ENCODE measurements at places on chromosomes 6 and 20. TPM values are rescaled to one million over a fixed set of nuclear protein-coding genes. Genes with fewer than 3 reads are reported as not detected.
A peak's percentile ranks its signal among the peaks of the same experiment; 100 is the strongest.

Gene MOXD1
- total RNA-seq = 59.2 TPM

Gene ISM1
- total RNA-seq = 4.5 TPM

Gene FOXS1
- 0.38 TPM for total RNA-seq

Gene CLPSL2
- total RNA-seq = not detected

Gene PERP
- total RNA-seq = 586 TPM

DNA sequence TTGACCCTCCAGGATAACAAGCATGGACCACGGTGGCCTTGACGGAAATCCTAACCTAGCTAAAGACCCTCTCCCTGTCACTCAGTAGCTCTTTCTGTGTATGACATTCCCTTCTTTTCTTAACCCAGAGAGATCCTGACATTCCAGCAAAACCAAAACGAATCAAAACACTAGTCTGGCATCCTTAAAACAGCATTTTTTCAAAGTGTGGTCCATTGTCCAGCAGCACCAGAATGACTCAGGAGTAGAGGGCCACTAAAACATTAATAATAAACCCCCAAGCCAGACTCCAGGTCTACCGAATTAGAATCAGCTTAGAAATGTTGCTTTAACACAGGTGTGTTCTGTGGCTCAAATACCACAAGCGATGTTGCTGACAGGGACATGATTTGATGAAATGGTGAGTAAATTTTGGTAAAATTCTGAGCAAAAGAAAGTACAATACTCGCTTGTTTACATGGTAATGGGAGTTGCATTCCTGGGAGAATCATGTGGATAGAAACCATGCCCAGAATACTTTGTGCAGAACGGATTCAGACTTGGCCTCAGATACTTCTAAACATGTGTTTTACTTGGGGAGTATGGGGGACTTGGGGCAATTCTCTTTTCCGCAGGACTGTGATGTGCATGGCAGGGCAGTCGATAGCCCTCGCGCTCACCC lies 174.2 kb upstream of the KCNG1 start:
- H3K4me3 ChIP-seq = no peak overlapping the region
- H3K4me1 ChIP-seq = no peaks in the 10 kb centered on the region
- no peak overlapping the region for H3K27ac ChIP-seq
- no peaks in the 10 kb centered on the region for H3K27me3 ChIP-seq

DNA sequence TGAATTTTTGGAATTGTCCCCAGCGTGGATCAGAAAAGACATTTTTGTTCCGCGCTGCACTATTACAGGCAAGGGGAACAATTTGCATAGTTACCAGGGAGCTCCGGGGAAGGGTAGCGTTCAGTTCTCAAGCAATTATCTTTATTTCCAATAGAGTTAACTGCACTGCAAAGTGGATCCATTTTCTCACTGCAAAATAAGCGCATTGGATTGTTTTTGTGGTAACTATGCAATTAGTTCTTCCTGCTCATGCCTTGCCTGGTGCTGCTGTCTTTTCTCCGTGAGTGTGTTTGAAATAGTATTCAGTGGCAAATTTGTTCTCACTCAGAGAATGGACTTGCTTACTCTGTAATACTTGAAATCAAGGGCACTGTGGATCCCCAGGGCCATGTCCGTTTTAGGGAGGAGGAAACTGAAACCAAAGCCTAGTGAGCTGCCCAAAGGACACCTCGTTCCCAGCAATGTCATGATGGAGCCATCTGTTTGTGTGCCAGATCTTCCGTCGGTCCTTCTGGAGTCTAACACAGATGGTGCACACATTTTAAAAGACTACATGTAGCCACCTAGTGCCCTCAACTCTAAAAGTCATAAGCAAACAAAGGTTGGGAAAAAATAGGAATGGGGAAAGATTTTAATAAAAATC lies 7.4 kb upstream of the PCK1 start:
- H3K36me3 ChIP-seq = no peaks in the 10 kb centered on the region
- H3K4me1 ChIP-seq = no peaks in the 10 kb centered on the region
- H3K27me3 ChIP-seq = peaks cover 25% of the 10 kb centered on the region
- H3K27ac ChIP-seq = no peak overlapping the region

DNA sequence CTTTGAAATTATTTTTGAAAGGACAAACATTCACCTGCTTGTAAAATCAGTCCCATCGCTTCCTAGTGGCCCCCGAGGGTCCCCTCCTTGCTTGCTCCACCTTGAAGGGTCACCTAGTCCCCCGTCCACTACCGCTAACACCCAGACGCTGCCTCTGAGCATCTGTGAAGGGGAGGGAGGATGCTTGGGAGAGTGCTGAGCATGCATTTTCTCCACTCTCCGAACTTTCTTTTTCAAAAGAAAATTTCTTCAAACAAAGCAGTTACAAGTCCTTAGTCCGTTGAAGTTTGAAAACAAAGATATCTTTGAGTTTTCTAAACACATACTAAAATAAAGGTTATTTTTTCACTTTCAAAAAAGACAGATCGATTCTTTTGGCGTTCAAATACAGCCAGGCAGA lies 224.3 kb upstream of the ARID1B start:
- H3K27me3 ChIP-seq = no peaks in the 10 kb centered on the region
- H3K4me1 ChIP-seq = no peaks in the 10 kb centered on the region
- H3K36me3 ChIP-seq = no peaks in the 10 kb centered on the region
- H3K4me3 ChIP-seq = no peak overlapping the region
- no peak for DNase-seq

- H3K27me3 ChIP-seq = no peaks in the 10 kb centered on the region
- H3K4me1 ChIP-seq = no peaks in the 10 kb centered on the region
- DNase-seq = no peak
- no peak overlapping the region for H3K4me3 ChIP-seq
- H3K36me3 ChIP-seq = no peaks in the 10 kb centered on the region
These were observed 104.5 kb downstream of the KLHL32 start for GRCh38 chr6:97029056-97029455.

DNA sequence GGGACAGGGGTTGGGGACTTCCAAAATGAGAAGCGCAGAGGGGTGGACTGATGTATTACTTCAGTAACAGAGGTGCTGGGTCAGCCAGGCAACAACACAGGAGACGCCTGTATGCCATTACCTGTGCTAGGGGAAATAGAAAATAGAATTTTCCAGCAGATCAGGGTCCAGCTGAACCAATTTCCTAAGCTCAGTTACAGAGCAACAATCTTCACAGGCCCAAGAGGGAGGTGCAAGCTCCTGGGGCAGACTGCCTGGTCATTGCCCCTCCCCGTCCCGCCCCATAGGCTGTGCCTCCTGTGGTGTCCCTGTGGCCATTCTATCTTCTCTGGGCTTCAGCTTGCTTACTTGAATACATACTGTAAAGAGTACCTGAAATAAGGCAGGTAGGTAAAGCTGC lies 3.7 kb downstream of the KCNK5 start:
- H3K4me3 ChIP-seq = no peak overlapping the region
- H3K4me1 ChIP-seq = no peaks in the 10 kb centered on the region
- H3K27me3 ChIP-seq = no peaks in the 10 kb centered on the region
- H3K36me3 ChIP-seq = no peaks in the 10 kb centered on the region
- peak overlapping the region; percentile 80 for H3K27ac ChIP-seq

- H3K4me1 ChIP-seq = no peaks in the 10 kb centered on the region
- H3K36me3 ChIP-seq = no peaks in the 10 kb centered on the region
- H3K4me3 ChIP-seq = no peak overlapping the region
- no peak overlapping the region for H3K27ac ChIP-seq
These were observed 187.6 kb downstream of the ZFP64 start for GRCh38 chr20:52004018-52004417.

DNA sequence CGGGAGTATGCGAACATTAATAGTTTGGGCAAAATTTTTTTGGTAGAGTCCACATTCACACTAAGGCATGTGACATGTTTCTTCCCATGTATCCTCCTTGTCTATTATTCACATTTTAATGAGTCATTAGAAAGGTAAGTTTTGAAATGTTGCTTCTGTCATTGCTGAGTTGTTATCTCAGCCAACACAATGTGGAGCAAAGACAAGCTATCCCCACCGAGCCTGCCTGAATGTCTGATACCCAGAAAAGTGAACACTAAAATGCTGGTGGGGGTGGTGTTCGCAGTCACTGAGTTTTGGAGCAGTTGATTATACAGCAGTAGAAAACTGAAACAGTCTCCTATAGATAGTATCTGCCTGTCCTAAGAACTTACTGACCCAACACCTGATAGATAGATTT lies 68.3 kb upstream of the ASF1A start:
- no peaks in the 10 kb centered on the region for H3K27me3 ChIP-seq
- H3K36me3 ChIP-seq = peaks cover 5% of the 10 kb centered on the region
- DNase-seq = no peak
- H3K27ac ChIP-seq = no peak overlapping the region
- H3K4me3 ChIP-seq = no peak overlapping the region
- H3K4me1 ChIP-seq = no peaks in the 10 kb centered on the region

GRCh38 chr6:1820165-1820564 lies 210.4 kb downstream of the FOXC1 start:
- H3K27me3 ChIP-seq = no peaks in the 10 kb centered on the region
- no peak overlapping the region for H3K4me3 ChIP-seq
- no peaks in the 10 kb centered on the region for H3K4me1 ChIP-seq
- H3K36me3 ChIP-seq = no peaks in the 10 kb centered on the region
- DNase-seq = no peak

- no peak overlapping the region for H3K27ac ChIP-seq
- no peaks in the 10 kb centered on the region for H3K4me1 ChIP-seq
- no peak overlapping the region for H3K4me3 ChIP-seq
- no peaks in the 10 kb centered on the region for H3K36me3 ChIP-seq
- DNase-seq = no peak
These were observed 124.4 kb downstream of the TTLL2 start for GRCh38 chr6:167449094-167449861.

DNA sequence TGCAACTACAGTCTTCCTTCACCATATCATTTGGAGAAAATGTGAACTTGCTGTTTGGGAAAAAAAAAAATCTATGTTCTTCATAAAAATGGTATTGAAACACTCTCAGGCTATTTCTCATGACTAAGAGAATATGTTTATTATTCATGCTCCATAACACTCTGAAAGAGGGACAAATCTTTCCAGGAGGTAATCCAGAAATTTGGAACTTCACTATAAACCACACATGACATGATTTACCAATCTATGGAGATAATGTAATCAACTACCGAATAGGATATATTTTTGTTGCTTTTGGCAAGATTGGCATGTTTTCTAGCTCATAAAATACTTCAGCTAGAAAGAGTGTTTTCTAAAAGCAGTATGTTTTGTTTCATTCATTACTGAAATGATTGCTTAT lies 56.3 kb downstream of the THEMIS start:
- no peak overlapping the region for H3K4me3 ChIP-seq
- H3K27ac ChIP-seq = no peak overlapping the region
- H3K36me3 ChIP-seq = no peaks in the 10 kb centered on the region
- H3K27me3 ChIP-seq = no peaks in the 10 kb centered on the region
